ENCODE measurements at places on chromosomes 7 and 10.

- H3K27me3 ChIP-seq, result no peaks in the 10 kb centered on the region
- no peaks in the 10 kb centered on the region for H3K4me1 ChIP-seq
- no peak for DNase-seq
- H3K36me3 ChIP-seq, result no peaks in the 10 kb centered on the region
- H3K4me3 ChIP-seq, result no peak overlapping the region
- no peak overlapping the region for H3K27ac ChIP-seq
These were observed 142.3 kb upstream of the NRP1 start for GRCh38 chr10:33476757-33477273.

- no peaks in the 10 kb centered on the region for H3K27me3 ChIP-seq
- no peak overlapping the region for H3K27ac ChIP-seq
- peaks cover 4% of the 10 kb centered on the region for H3K36me3 ChIP-seq
- H3K4me1 ChIP-seq, result no peaks in the 10 kb centered on the region
- peak; percentile 82 for DNase-seq
These were observed 13.0 kb upstream of the STK31 start for GRCh38 chr7:23696916-23697441.

GRCh38 chr10:118332236-118332635 is 9.9 kb downstream of the FAM204A start:
- H3K27me3 ChIP-seq, result no peaks in the 10 kb centered on the region
- no peak overlapping the region for H3K4me3 ChIP-seq
- H3K4me1 ChIP-seq, result peaks cover 13% of the 10 kb centered on the region
- H3K36me3 ChIP-seq, result peaks cover 22% of the 10 kb centered on the region
- H3K27ac ChIP-seq, result no peak overlapping the region

DNA sequence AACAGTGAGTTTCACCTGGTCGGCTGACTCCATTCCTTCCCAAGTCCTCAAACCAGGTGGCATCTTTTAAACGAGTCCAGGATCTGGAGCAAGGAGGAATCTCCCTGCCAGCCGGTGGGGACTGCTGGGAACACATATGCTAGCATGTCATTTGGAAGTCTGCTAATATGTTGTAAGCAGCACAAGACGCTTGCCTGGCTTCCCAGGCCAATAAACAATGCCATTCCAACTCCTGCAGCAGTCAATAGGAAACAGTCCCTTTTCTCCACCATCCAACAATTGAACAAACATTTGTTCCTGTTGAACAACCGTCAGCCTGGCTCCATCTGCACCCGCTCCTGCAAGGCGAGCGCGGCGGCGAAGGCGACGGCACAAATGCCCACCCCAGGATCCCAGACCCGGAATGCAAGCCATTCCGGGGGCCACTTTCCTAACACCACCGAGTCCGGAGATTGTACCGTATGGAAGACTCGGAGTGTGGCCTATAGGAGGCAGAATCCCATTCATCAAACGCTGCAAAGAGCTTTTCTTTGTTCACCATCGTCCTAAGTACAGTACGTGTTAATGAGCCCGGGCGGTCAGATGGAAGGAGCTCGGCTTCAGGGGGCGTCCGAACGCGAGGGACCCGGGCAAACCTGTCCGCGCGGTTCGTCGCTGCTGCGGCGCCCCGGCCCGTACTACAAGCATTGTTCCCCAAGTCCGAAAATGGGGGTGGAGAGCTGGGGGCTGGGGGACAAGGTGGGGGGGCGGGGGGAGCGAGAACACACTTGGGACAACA is 1.6 kb downstream of the FAM53B start:
- H3K27ac ChIP-seq, result peak overlapping the region; percentile 97
- H3K27me3 ChIP-seq, result no peaks in the 10 kb centered on the region
- no peak for DNase-seq
- H3K4me1 ChIP-seq, result peaks cover 79% of the 10 kb centered on the region
- H3K4me3 ChIP-seq, result peak overlapping the region; percentile 88

DNA sequence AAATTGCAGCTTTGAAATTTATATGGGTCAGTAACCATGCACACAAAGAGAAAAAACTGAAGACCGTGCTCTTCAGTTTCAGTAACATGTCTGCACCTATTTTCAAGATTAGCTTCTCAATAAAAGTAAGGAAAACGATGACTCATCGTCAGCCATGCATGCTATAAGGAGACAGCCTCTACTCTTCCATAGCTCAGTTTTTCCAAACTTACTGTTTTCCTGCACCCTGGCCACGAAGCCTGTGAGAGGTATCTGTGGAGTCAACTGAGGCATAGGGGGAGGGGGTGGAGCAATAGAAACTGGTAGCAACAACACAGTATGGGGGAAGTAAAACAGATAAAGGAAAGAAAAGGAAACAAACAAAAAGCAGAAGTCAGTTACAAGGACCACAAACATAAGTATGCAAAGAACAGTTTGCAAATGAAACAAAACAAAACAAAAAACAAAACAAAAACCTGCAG is 58.0 kb downstream of the PDSS1 start:
- H3K4me1 ChIP-seq, result no peaks in the 10 kb centered on the region
- H3K27me3 ChIP-seq, result no peaks in the 10 kb centered on the region
- DNase-seq, result no peak

- H3K4me1 ChIP-seq, result no peaks in the 10 kb centered on the region
- no peak overlapping the region for H3K27ac ChIP-seq
- no peaks in the 10 kb centered on the region for H3K36me3 ChIP-seq
- no peaks in the 10 kb centered on the region for H3K27me3 ChIP-seq
- H3K4me3 ChIP-seq, result no peak overlapping the region
These were observed 874.1 kb downstream of the GRM8 start for GRCh38 chr7:126378642-126379041.

- H3K27me3 ChIP-seq, result no peaks in the 10 kb centered on the region
- no peaks in the 10 kb centered on the region for H3K4me1 ChIP-seq
- no peaks in the 10 kb centered on the region for H3K36me3 ChIP-seq
- no peak for DNase-seq
- H3K27ac ChIP-seq, result no peak overlapping the region
- no peak overlapping the region for H3K4me3 ChIP-seq
These were observed 123.7 kb upstream of the ADAM12 start for GRCh38 chr10:126511917-126512479.

DNA sequence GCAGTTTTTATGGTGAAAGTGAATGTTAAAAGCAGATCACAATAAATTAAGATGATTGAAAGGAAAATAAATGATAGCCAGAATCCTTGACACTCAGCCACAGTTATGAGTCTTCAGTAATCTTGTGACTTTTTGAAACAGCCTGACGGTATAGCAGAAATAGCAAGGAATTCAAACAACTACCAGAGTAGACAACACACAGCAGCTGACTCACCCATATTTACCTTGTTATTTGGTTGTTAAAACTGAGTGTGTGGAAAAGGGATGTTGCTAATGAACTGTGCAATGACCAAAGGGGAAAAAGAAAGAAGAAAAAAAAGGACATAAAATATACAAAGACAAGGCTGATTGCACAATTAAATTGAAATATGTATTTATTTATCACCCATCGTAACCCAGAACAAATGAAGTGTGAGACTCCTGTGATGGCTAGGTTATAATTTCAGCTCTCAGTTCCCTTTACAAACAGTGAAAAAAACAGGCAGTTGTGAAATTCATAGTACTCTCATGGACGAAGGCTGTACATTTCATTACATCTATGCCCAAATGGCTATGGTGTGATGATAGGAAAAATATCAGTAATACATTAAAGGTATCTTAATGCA is 1023.0 kb upstream of the SORCS1 start:
- no peak for DNase-seq
- H3K27ac ChIP-seq, result no peak overlapping the region
- no peak overlapping the region for H3K4me3 ChIP-seq
- no peaks in the 10 kb centered on the region for H3K36me3 ChIP-seq

DNA sequence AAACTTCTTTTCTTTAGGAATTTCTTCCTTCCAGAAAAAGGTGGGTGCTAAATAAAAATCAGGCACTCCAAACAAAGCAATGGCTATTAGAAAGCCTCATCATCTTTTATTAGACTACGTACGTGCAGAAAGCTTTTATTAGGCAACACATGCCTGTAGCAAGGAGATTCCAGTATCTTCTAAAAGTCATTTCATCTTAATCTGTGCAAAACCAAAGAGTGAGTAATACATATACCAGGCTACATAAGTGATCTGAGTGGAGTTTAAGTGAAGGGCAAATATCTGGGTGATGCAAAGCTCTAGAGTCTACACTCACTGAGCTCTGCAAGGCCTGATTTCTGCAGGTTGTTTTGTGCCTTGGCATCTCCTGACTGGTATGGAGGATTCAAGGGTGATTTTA is 231.7 kb downstream of the ELMO1 start:
- peaks cover 11% of the 10 kb centered on the region for H3K4me1 ChIP-seq
- H3K27me3 ChIP-seq, result no peaks in the 10 kb centered on the region
- DNase-seq, result no peak
- H3K27ac ChIP-seq, result no peak overlapping the region
- no peaks in the 10 kb centered on the region for H3K36me3 ChIP-seq

GRCh38 chr10:18097524-18097923 is 42.7 kb upstream of the CACNB2 start:
- no peaks in the 10 kb centered on the region for H3K36me3 ChIP-seq
- H3K27ac ChIP-seq, result no peak overlapping the region
- no peaks in the 10 kb centered on the region for H3K27me3 ChIP-seq
- no peak overlapping the region for H3K4me3 ChIP-seq
- H3K4me1 ChIP-seq, result no peaks in the 10 kb centered on the region

GRCh38 chr10:128741680-128742079 is 615.5 kb upstream of the MKI67 start:
- no peaks in the 10 kb centered on the region for H3K36me3 ChIP-seq
- no peaks in the 10 kb centered on the region for H3K27me3 ChIP-seq
- no peak overlapping the region for H3K4me3 ChIP-seq
- H3K4me1 ChIP-seq, result no peaks in the 10 kb centered on the region

DNA sequence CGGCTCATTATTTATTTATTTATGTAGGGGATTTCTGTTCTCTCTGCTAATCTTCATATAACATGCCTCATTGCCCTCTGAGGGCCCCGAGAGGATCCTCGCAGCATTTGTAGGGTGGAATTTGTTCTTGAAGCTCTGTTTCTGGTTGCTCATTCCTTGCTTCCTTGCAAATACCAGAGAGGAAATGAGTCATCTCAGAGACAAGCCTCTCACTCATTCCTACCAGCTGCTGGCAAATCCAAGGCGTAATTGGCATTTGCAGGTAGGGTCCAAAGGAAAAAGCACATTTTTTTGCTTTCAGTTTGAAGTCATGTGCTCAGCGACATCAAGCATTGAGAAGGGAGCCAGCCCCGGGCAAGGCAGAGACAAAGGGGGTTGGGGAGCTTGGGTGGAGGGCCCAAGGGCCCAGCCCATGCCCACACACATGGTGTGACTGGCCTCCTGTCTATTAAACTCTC is 501.6 kb downstream of the GALNT17 start:
- H3K4me3 ChIP-seq, result no peak overlapping the region
- H3K27ac ChIP-seq, result no peak overlapping the region

DNA sequence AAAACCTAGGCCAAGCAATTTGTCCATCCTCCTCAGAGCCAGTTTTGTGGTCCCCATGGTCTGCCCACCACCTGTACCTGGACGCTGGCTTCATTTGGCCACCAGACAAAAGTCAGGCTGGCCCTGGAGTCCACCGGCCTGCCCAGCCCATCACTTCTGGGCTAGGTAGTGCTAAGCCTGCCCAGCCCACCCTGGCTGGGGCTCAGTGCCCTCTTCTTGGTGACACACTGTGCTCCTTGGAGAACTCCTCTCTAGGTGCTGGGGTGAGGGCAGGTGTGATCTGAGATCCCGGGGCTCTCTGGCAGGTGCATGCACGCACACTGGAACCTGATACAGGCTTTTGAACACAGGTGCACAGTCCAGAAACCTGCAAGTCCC is 1.1 kb downstream of the AIFM2 start:
- no peak for DNase-seq
- peaks cover 30% of the 10 kb centered on the region for H3K4me1 ChIP-seq

All from stomach (tissue), 19 donors.